SK-N-SH (cell line): ENCODE measurements at places on chromosomes 5 and 9. TPM values are rescaled to one million over a fixed set of nuclear protein-coding genes. Genes with fewer than 3 reads are reported as not detected.
A peak's percentile ranks its signal among the peaks of the same experiment; 100 is the strongest.

- no peak for DNase-seq
These were observed 340.3 kb downstream of the KCTD16 start for GRCh38 chr5:144510845-144511579.

- no peak for DNase-seq
These were observed 147.9 kb upstream of the VCAN start for GRCh38 chr5:83323557-83324180.

GRCh38 chr9:86046071-86046636 lies 53.2 kb downstream of the GOLM1 start:
- no peak for DNase-seq

DNA sequence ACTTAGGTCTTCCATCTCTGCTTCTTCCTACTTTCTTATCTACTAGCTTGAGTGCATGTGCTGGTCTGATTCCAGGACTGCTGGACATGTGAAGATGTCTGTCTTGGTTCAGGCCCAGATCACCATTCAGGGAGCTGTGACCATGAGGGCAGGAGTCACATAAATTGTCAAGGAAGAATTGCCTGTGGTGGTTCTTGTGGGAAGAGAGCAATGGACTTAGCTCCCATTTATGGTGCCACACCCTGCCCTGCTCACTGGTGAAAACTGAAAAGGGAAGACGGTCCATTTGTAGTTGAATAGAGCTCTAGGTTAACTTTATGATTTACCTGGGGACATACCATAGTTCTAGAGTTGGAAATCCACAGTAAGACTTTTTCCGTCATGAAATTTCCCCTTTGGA lies 244.3 kb upstream of the ZNF608 start:
- no peak for DNase-seq

- peak; percentile 58 for DNase-seq
These were observed 6.9 kb upstream of the GSN start for GRCh38 chr9:121261107-121261460.

GRCh38 chr5:158802941-158803341 lies 296.8 kb downstream of the EBF1 start:
- no peak for DNase-seq

DNA sequence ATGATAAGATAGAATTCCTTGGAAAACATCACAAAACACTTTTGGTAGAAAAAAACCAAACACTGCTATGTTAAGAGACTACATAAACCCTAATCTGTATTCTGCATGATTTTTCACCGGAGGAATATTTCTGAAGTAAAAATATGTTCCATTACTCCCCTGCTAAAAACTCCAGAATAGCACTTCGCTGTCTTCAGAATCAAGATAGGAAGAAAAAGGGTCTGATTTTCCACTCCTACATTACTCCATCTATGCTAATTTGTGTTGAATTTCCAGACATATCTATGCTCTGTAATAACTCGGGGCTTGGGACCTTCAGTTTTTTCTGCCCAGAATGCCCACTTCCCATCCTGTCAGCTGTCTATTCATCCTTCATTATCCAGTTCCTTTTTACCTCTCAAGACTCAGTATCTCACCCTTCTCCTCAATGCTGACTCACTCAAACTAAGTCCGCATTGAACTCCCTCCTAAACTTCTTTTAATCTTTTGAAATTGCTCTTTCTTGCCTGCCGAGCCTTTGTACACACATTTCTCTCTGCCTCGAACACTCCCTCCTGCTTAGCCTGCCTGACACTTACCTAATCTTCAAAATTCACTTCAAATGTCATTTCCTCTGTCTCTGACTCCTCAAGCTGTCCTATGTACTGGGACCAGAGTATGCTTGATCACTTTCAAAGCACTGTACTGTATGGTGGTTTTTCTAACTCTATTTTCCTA lies 171.0 kb downstream of the ARRDC3 start:
- DNase-seq = no peak

DNA sequence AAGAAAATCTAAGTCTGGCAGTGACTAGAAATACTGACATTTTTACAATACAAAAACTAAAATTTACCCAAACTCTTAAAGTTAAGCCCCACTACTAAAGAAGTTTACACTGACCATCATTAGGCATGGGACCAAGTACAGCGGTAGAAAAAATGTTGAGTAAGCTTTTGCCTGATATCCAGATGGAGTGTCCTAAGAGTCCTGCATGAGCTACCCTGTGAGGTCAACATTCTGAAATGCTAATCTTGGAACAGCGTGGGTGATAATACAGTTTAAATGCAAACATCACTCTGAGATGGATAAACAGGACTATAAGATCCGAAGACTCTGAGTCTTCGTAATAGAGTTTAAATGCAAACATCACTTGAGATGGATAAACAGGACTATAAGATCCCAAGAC lies 189.7 kb downstream of the DCP2 start:
- DNase-seq = no peak

GRCh38 chr9:13568841-13569601 lies 289.5 kb upstream of the MPDZ start:
- DNase-seq = no peak

DNA sequence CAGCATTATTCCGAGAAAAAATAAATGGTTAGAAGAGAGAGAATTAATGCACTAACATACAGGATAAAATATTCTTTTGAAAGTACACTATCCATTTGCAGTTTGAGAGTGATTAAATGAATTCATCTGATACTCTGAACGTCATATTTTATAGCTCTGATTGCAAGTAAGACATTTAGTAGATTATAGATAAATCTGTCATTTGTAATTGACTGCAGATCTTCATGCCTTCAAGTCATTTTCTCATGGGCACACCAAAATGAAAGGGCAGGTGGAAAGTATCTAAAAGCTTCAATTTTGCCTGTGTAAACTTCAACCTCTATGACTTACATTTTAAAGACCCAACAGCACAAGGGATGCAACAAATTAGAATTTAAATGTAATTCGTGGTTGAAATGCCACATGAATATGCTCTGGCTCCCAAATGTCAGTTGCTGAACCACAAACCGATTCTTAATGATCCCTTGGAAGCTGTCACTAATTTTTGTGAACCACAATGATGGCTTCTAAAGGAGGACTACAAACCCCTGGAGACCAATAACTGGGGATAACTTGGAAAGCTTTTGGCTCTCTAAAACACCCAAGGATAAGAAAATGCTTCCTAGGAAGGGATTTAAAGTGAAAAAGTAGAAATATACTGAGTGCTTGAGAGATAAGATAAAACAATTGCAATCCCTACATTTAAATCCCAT lies 3.9 kb downstream of the TYRP1 start:
- no peak for DNase-seq

- no peak for DNase-seq
These were observed 51.5 kb upstream of the NR3C1 start for GRCh38 chr5:143454936-143455516.

GRCh38 chr5:79077680-79078365 lies 8.3 kb downstream of the BHMT2 start:
- no peak for DNase-seq

GRCh38 chr9:72907421-72907820 lies 45.4 kb downstream of the ALDH1A1 start:
- DNase-seq = no peak

DNA sequence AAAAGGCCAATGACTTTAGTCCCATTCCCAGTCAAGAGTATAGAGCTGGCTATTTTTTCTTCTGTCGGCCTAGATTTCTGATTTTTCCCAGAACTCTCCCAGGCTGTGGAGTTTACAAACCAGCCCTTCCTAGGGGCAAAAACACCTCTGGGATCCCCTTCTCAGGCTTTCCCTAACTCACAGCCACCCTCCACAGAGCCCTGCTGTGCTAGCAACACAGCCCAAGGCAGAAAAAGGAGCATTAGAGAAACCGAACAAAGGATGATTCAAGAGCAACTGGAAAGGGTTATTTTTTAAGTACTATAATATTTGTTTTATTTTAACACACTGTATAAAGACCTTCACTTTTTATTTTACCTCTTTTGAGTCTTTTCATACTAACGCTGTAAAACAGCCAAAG lies 234.8 kb downstream of the GLIS3 start:
- no peak for DNase-seq

- no peak for DNase-seq
These were observed 3.6 kb downstream of the NKX2-5 start for GRCh38 chr5:173231381-173231766.

DNA sequence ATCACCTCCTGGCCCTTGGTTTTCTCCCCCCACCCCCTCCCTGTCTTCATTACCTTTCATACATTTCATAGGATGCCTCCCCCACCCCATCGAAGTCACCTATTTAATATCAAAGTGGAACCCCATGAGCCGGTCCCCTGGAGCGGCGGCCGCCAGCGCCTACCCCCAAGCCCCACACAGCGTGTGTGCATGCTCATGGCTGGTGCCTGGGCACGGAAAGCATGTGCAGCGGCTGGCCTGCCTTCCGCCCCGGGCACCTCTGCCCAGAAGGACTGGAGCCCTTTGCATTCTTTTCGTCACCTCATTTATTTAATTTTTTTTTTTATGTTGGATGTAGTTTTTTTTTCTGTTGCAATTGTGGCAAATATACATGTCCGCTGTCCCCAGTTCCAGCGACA lies 116.2 kb downstream of the WNK2 start:
- DNase-seq = peak; percentile 13

- DNase-seq = no peak
These were observed 67.2 kb downstream of the TTC39B start for GRCh38 chr9:15239816-15240215.

DNA sequence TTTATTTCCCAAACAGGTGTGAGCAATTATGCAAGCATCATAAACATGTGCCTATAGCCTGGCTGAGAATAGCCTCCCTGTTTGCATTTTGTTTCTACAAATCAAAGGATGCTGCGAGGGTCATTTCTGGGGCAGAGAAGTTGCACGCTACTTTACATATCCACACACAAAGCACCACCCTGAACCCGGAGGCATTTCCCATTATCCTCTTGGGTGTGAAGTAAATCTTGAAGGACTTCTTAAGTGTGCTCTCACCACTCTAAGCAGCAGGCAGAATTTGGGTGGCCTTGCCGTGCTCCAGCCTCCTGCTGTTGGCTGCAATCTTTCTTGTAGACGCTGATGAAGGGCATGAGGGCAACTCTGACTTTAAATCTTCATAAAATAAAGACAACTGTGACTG lies 124.0 kb upstream of the TLE4 start:
- no peak for DNase-seq

Gene ADCY2
- polyA plus RNA-seq = not detected in 2 replicates

Gene MARCOL
- not detected in 2 replicates for polyA plus RNA-seq

Gene RPL37
- 297 and 465 TPM in 2 replicates for polyA plus RNA-seq

Gene SLC36A3
- not detected in 2 replicates for polyA plus RNA-seq

Gene TAF11L10
- not detected in 2 replicates for polyA plus RNA-seq

Gene NTRK2
- 0.05 and 0.16 TPM in 2 replicates for polyA plus RNA-seq

Gene POMT1
- polyA plus RNA-seq = 34.8 and 44.5 TPM in 2 replicates
